Tibial nerve (tissue), 4 donors: ENCODE measurements at places on chromosomes 12 and 14.

GRCh38 chr14:45970621-45971020 lies 681.0 kb downstream of the RPL10L start:
- no peak overlapping the region for H3K4me3 ChIP-seq
- H3K36me3 ChIP-seq, result no peaks in the 10 kb centered on the region
- no peaks in the 10 kb centered on the region for H3K4me1 ChIP-seq
- H3K27ac ChIP-seq, result no peak overlapping the region
- DNase-seq, result no peak

- no peaks in the 10 kb centered on the region for H3K36me3 ChIP-seq
- H3K4me3 ChIP-seq, result no peak overlapping the region
- DNase-seq, result no peak
- H3K27ac ChIP-seq, result no peak overlapping the region
- no peaks in the 10 kb centered on the region for H3K4me1 ChIP-seq
Measured at GRCh38 chr14:77180726-77181602, 634 bp upstream of the TMEM63C start.

- no peaks in the 10 kb centered on the region for H3K27me3 ChIP-seq
- no peak overlapping the region for H3K4me3 ChIP-seq
- H3K4me1 ChIP-seq, result no peaks in the 10 kb centered on the region
- H3K27ac ChIP-seq, result peak overlapping the region; percentile 21
- no peaks in the 10 kb centered on the region for H3K36me3 ChIP-seq
Measured at GRCh38 chr12:77232045-77232444, 166.7 kb upstream of the E2F7 start.

- no peaks in the 10 kb centered on the region for H3K27me3 ChIP-seq
- no peak for DNase-seq
- no peak overlapping the region for H3K27ac ChIP-seq
- H3K4me3 ChIP-seq, result no peak overlapping the region
- no peaks in the 10 kb centered on the region for H3K4me1 ChIP-seq
Measured at GRCh38 chr12:31368666-31369361, 42.9 kb upstream of the SINHCAF start.

DNA sequence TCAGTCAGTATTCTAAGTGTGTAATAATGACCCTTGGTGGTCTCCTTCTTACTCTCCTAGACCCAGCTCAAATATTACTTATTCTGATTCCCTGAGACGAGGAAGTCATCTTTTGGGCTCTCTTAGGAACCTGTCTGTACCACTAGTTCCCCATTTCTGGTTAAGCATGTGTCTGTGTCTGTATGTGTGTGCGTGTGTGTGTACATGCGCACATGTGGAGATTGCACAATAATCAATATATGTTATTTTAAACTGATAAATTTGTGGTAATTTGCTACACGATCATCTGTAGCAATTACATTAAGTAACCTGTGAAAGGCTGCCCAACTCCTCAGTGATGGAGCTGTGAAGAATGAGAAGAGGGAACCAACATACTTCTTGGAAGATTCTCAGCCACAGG lies 132.2 kb downstream of the ASCL4 start:
- no peak overlapping the region for H3K27ac ChIP-seq
- DNase-seq, result no peak
- no peaks in the 10 kb centered on the region for H3K36me3 ChIP-seq
- peaks cover 6% of the 10 kb centered on the region for H3K4me1 ChIP-seq
- no peak overlapping the region for H3K4me3 ChIP-seq

- H3K4me1 ChIP-seq, result no peaks in the 10 kb centered on the region
- no peaks in the 10 kb centered on the region for H3K36me3 ChIP-seq
- no peak for DNase-seq
- no peak overlapping the region for H3K27ac ChIP-seq
Measured at GRCh38 chr14:53599221-53599945, 357.2 kb downstream of the BMP4 start.
